T-helper 9 cell (primary cell): ENCODE measurements at places on chromosomes 6 and 20.

DNA sequence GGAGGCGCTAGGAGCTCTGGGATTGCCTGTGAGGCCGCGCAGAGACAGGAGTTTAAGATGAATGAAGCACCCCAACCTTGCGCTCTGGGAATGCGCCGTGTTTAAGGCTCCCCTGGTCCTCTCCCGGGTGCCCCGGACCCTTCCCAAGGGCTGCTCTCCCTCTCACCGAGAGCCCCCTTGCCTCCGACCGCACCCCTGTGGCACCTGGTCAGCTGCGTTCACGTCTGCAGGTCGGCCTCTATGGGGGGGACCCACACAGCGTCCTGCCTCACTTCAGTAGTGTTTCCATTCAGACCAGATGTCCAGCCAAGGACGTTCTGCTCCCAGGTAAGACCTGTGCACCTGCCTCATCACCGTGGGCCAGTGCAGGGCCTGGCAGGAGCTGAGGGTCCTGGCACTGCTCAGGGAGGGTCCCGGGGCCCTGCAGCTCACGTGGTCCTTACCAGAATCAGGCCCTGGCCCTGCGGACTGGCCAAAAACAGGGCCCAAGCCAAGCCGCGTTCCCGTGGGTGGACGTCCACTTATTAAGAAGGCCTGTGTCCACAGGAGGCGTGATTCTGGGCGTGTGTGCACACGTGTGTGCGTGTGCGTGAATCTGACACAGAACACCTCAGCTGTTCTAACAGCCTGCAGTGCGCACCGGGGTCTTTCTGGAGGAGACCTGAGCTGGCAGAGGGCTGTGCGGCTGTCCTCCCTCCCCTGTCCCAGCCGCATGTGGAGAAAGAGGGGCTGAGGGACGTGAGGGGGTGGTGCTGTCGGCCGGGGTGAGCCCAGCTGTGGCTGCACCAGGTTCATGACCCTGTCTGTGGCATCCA is 79.9 kb upstream of the BHLHE23 start:
- no peak for DNase-seq

GRCh38 chr6:88867841-88868731 is 95.3 kb downstream of the RNGTT start:
- DNase-seq: no peak

- DNase-seq: no peak
These were observed 31.2 kb downstream of the PARD6B start for GRCh38 chr20:50762435-50763220.

GRCh38 chr6:130827247-130828149 is at the start of gene SMLR1:
TSS of gene SMLR1 (plus strand) at chr6:130827406. CDS start at chr6:130827414, 8 bp downstream.
- no peak for DNase-seq

GRCh38 chr6:39892490-39893129 is 41.7 kb downstream of the MOCS1 start:
- no peak for DNase-seq
